ENCODE measurements at places on chromosomes 12 and 14. TPM values are rescaled to one million over a fixed set of nuclear protein-coding genes. Genes with fewer than 3 reads are reported as not detected.

CLEC1B gene
- total RNA-seq = not detected

DNA sequence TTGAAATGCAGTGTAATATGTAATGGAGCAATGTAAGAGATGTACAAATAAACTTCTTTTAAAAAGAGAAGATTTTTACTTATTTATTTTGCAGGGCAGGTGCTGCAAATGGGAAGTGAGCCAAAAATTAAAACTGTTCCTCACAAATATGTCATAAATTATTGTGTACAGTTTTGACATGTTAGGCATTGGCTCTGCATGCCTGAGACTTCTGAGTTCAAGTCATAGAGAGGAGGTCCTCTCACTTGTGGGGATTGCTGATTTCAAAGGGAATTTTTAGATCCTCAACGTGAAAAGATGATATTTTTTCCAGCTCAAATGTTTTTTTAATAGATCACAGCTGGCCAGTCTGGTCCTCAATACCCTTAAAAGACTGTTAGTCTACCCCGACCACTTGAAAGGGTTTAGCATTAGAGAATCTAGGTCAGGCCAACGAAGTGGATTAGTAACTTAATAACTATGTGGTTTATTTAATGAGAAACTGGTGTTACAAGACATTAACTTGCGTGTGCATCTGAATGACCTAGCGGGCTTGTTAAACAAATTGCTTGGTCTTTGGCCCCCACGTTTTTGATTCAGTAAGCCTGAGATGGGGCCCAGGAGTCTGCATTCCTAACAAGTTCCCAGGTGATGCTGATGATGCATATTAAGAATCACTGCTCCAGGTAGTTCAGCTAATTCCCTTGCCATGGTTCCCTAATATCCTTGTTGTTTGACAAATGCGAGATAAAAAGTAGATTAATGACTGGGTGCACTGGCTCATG lies 30.9 kb upstream of the WDR89 start:
- DNase-seq = no peak

DNA sequence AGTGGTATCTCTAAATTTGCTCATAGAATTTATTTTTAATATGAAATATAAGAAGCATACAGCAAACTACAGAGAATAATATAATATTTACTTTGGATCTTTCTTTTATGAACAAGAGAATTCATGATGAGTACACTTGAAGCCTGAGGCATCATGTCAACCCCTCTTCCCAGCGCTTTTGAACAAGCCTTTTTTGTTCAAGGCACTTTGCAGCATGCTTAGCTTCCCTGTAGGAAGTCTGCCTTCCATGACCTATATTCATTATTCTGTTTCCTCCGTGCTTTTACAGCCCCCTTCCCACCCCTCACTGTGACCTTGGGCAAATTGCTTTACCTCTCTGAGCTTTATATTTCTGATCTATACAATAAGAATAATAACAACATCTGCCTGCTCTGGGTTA lies 41.6 kb downstream of the SCN8A start:
- DNase-seq = no peak

CABP1 gene
- total RNA-seq = not detected

GRCh38 chr12:54036620-54037359 lies 3.9 kb downstream of the HOXC5 start:
- DNase-seq = peak; percentile 71

TSPAN8 gene
- total RNA-seq = not detected

- no peak for DNase-seq
These were observed 92.3 kb upstream of the EVL start for GRCh38 chr14:99972748-99973466.

DNA sequence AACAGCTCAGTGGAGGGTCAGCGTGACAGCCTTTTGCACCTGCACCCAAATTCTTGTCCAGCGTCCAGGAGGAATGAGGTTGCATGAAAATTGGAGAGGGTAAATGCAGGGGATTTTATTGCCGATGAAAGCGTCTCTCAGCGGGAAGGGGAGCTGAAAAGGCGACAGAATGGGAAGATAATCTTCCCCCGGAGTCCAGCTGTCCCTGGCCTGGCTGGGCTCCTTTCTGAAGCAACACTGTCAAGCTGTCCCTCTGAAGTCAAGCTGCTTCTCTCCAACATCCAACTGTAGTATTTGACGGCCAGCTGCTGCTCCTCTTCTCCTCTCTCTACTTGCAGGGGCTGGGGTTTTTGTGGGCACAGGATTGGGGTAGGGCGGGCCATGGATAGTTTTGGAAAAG lies 32.7 kb downstream of the NOPCHAP1 start:
- no peak for DNase-seq

DNA sequence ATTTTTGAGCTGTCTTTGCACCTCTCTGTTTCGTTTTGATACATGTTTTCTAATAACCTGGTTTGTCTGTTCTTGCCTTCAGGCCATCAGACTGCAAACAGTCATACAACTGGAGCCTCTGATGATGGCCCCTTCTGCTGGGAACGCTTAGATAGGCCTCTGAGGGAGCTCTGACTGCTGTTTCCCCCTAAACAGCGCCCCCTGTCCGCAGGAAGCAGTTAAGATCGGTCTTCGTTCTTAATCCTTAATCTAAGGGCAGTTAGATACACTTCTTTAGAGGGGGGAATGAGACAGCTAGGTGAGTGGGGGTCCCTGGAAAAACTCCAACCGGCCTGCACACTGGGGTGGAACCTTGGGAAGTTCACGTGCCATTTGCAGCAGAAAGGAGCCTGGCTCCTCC lies 1338.8 kb upstream of the SEL1L start:
- no peak for DNase-seq

- no peak for DNase-seq
These were observed 65.9 kb downstream of the DDX51 start for GRCh38 chr12:132078190-132078589.

GRCh38 chr14:75976826-75977581 lies 4.8 kb downstream of the TGFB3 start:
- DNase-seq = no peak

GRCh38 chr12:94172031-94172430 lies 23.7 kb downstream of the PLXNC1 start:
- DNase-seq = no peak

GRCh38 chr14:104735830-104736642 lies 12.0 kb downstream of the ADSS1 start:
- DNase-seq = peak; percentile 30

DNA sequence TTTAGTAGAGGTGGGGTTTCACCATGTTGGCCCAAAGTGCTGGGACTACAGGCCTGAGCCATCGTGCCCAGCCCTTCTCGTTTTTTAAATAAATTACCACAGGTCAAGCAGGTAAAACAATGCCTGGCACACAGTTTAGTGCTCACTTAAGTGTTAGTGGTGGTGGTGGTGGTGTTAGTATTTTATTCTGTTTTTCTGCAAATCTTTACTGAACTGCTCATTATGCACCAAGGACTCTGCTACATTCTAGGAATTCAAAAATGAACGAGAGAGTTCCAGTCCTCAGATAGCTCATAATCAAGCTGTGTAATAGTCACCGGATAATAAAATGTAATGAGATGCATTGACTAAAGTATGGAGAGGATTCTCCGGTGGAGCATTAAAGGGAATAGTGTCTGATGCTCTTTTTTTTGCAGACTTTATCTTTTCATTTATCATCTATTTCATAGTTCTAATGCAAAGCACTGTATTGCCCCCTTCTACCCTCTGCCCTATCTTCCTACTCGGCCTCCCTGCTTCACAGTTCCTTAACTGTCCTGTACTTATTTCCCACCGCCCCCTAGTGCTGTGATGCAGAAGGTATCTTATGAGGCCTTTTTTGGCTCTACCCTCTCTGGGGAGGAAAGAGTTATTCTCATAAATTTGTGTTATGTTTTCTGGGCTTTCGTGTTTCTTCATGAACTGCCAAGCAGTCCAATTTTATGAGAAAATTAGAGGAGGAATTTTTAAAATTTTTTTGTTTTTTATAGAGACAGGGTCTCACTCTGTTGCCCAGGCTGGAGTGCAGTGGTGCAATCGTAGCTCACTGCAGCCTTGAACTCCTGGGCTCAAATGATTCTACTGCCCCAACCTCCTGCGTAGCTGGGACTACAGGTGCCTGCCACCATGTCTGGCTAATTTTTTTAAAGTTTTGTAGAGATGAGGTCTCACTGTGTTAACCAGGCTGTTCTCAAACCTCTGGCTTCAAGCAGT lies 1.0 kb downstream of the ITFG2 start:
- DNase-seq = peak; percentile 53

DNA sequence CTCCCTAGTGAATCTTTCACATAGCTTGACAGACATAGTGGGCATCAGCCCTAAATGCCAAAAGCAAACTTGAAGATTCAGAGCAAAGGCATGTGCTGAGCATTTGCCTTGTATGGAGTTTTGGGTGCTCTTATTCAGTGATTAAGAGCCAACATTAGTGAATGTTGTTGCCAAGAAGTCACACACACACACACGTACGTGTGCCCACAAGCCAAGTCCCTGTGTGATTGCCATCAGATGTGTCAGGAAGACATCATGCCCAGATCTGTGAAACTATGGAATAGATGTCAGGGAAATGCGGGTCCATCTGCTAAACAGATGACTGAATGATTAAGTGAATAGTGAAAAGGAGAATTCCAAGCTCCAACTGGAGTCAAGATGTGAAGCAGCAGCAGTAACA lies 149.0 kb downstream of the AKAP6 start:
- DNase-seq = peak; percentile 31

GRCh38 chr12:100474617-100475016 lies 951 bp downstream of the NR1H4 start:
- DNase-seq = peak; percentile 8

DNA sequence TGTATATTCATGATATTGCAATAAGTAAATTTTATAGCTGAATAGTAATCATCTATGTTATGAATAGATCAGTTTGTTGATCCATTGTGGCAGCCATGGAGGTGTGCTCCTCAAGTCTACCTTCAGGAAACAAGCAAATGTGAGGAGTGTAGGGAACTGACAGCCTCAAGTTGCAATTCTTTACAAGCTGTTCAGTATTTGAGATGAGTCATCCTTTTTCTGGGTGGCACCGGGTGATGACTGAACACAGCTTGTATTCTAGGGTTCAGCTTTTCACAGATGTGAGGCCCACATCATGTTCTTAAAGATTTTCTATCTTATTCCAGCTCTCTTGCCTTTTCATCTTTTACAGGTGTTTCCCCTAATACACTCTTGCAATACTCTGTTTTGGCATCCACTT lies 452.4 kb downstream of the KCNH5 start:
- peak; percentile 62 for DNase-seq

TDRD9 gene
- 7.1 TPM for total RNA-seq

DNA sequence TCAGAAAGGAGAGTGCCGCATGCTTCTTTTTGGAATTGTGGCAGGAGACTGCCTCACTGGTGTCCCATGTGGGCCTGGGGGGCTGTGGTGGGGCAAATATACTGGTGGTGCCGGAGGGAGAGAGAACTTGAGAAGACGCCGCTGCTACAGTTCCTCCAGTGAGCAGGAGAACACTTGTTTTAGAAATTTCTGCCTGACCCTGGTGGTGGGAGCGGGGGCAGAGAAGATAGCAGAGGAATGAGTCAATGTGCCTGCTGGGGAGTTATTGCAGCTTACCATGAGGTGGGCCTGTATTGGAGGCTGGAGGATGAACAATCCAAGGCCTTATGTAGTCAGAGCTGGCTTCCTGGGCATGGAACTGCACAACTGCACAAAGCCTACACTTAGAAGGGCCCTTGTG lies 211.8 kb downstream of the SNAPC1 start:
- peak; percentile 32 for DNase-seq

DNA sequence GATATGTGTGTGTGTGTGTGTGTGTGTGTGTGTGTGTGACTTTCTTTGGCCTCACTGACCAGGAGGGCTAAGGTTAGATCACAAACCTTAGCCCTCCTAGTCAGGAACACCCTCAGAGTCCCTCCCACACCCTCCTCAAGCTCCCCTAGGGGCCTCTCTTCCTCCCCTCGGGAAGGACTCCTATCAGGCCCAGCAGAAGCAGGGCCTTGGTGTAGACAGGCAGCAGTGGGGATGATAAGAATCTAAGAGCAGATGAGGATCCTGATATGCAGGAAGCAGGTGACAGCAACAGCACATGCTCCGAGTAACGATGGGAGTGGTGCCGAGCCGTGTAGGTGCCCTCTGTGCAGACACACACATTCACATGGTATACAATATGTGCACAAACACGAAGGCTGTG lies 20.7 kb downstream of the PLEK2 start:
- DNase-seq = no peak

DNA sequence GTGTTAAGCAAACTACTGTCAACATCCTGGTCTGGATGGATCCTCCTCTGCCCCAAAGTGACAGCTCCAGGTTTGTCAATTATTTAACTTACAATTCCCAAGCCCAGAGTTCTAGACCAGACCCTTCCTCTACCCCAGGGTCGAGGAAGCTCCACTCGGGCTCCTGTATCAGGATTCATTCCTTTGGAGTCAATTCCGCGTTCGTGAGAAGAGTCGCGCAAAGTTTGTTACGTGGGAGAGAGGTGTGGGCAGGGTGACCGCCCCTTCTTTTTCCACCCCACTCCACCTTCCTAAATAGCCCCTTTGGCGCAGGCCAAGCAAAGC lies 479 bp downstream of the SEL1L start:
- DNase-seq = no peak

- no peak for DNase-seq
These were observed 49.1 kb upstream of the MEG3 start for GRCh38 chr14:100776681-100777365.

GRCh38 chr12:90048918-90049317 lies 340.3 kb upstream of the ATP2B1 start:
- DNase-seq = peak; percentile 12

GRCh38 chr12:53289891-53290290 lies 5.5 kb upstream of the PFDN5 start:
- no peak for DNase-seq

DNA sequence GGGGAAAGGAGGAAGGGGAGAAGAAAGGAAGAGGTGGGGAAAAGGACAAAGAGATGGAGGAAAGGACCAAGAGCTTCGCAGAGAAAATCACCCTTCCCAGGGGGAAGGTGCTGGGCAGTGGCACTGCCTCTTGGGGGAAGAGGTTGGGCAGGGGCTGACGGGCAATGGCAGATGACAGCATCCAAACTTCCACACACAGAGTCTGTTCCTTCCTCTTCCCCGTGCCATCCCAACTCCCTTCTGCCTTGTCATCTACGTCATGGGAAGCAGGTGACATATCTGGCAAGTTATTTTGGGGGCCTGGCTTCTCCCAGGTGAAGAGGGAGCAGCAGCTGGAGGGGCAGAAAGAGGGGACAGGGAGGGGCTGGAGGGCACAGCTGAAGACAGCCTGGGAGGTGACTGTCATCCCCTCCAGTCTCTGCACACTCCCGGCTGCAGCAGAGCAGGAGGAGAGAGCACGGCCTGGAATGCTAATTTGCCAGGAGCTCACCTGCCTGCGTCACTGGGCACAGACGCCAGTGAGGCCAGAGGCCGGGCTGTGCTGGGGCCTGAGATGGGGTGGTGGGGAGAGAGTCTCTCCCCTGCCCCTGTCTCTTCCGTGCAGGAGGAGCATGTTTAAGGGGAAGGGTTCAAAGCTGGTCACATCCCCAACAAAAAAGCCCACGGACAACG lies 43.9 kb upstream of the IQSEC3 start:
- no peak for DNase-seq

Measured in mammary epithelial cell (primary cell).